Endothelial cell (in vitro differentiated cells): ENCODE measurements at places on chromosomes 11 and 22.

GRCh38 chr22:24393012-24393559 is 34.3 kb upstream of the ADORA2A start:
- no peak for DNase-seq

DNA sequence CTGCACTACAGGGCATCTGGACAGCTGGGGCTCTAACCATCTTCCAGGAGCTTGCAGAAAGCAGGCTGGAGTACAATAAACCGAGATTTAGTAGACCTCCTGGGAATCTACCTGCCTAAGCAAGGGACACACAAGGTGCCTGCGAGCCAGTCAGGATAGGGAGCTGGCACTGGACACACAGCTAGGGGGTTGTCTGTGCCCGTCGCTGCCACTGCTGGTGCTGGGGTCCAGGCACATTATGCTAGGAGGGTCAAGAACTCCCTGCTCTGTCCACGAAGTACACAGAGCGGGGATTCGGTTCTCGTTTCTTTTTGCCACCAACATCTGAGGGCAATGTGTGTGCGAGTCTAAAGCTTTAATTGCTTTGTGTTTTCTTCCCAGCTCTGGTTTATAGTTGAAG is 4.2 kb downstream of the RIC8A start:
- no peak for DNase-seq

- no peak for DNase-seq
These were observed 15.2 kb upstream of the TMPRSS4 start for GRCh38 chr11:118061586-118062125.

DNA sequence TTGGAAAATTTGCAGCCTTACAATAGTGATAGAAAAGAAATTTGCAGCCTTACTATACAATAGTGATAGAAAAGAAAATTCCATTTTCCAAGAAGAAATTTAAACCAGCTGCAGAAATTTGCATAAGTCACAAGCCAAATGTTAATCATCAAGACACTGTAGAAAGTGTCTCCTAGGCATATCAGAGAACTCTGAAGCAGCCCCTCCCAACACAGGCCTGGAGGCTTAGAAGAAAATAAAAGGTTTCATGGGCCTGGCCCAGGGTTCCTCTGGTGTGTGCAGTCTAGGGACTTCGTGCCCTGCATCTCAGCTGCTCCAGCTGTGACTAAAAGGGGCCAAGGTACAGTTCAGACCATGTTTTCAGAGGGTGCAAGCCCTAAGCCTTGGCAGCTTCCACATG is 6.0 kb downstream of the OR4A16 start:
- no peak for DNase-seq

GRCh38 chr22:28999919-29000556 is 61.6 kb downstream of the C22orf31 start:
- no peak for DNase-seq

DNA sequence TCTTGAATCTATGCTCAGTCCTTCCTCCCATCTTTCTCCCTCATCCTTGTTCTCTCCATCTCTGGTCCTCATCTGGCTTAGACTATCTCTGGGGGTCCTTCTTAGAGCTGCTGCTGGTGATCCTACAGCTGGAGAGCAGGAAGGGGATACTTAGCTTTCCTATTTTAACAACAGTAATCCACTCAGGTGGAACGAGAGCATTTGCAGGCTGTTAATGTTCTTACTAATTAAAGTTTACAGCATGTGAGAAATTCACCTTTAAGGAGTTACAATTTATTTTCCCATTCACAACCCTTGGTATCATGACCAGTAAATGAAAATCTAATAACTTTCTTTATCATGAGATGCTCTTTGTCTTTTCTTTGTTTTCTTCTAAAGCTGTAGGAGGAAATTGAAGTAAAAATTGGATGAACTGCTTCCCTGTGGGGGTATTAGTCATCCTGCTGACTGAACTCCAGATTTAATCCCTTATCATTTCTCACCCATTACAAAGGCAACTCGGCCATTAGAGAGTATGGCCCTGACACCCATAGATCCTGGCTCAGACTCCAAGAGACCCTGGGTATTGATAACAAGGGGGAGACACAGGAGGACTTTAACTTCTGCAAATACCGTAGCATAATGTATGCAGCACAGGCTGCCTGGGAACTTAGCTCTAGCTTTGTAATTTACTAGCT is 37.6 kb upstream of the MTNR1B start:
- DNase-seq = no peak
